ENCODE measurements at places on chromosomes 12 and 14.
A peak's percentile ranks its signal among the peaks of the same experiment; 100 is the strongest.

- DNase-seq, result no peak
Observed at GRCh38 chr14:54532111-54533012, 22.7 kb downstream of the CGRRF1 start.

- DNase-seq, result no peak
Observed at GRCh38 chr14:31414190-31414833, 6.0 kb downstream of the HEATR5A start.

GRCh38 chr14:21419528-21419927 is 35.7 kb upstream of the SUPT16H start:
- DNase-seq, result no peak

- peak; percentile 58 for DNase-seq
Observed at GRCh38 chr12:95117178-95117599, 43.8 kb upstream of the NR2C1 start.

DNA sequence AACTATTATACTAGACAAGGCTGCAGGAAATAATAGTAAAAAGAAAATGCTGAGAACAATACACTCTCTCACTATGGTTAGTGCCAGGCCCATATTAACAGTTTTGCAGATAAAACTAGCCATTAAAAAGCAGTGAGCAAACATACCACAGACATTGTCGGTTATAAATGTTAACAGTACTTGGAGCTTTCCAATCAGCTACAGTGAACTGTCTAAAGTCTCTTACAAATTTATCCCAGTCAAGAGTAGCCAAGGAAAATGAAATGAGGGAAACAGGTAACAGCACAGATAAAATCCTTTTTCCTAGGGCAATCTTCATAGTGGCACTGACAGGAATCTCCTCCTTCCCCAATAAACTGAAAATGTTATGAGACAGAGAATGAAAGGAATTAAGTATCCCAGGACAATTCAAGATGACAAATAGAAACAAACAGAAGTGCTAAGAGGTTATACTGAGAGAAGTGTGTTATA is 30.8 kb downstream of the PAWR start:
- DNase-seq, result no peak

DNA sequence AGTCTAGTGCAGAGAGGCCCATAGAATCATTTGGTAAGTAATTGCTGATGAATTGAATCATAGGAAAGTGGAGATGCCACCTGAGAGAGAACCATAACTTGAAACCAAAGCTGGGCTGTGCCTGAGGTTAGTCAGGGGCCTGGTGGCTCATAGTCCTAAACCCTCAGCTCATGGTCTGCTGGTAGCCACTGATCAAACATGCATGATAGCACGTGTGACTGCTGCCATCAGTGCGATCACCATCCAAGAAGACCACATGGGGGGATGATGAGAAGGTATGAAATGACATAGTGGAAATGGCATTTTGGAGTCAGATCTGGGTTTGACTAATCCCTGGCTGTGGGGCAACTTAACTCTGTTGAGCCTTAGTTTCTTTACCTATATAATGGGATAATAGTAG is 190.5 kb downstream of the CACNA1C start:
- no peak for DNase-seq

DNA sequence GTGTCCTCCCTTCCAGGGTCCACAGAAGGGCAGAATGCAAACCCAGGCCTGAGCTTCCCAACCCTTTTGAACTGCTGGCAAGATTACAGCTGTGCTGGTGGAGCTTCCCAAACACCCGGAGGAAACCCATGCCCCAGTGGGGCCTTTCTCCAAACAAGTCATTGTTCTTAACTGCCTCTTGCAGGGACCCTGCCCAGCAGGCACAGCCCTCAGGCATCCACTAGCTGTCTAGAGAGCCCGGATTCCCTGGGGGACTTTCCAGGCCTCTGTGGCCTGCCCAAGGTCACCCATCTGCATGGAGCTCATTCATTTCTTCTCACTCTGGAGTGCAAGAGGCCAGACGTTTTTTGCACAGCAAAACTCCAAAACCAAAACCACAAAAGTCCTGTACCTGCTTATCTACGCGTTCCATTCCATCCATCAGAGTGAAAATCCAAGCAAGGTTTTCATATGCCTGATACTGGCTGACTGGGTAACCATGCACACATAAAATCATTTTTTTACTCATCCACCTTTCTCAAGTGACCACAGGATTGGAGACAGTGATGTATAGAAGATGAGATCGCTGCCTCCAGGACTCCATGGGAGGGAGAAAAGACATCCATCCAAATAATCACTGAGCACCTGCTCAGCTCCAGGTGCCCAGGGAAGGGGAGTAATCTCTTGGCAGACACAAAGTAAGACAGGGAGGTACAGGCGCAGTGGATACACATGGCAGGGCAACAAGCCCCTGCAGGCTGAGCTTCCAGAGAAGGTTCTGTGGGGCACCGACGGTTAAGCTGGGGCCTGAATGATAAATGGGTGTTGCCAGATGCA is 17.2 kb upstream of the BDKRB2 start:
- no peak for DNase-seq

DNA sequence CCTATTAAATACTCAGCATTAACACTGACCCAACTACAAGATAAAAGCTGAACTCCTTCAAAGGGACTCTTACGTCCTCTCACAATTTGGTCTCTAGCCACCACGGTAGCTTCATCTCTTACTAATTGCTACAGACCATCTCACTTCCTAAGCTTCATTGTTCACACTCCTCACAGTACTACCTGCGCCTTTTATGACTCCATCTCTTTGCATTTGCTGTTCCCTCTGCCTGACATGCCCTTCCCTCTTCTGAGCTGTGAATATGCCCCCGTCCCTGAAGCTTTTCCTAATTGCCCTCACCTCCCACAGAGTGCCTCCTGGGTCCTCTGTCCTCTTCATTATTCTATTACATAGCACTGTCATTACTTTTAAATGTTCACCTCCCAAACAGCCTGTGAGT is 2.5 kb downstream of the EEA1 start:
- no peak for DNase-seq

- no peak for DNase-seq
Observed at GRCh38 chr12:66392266-66392915, 90.1 kb downstream of the HELB start.

GRCh38 chr14:100771121-100771800 is 44.6 kb downstream of the DLK1 start:
- DNase-seq, result no peak

- no peak for DNase-seq
Observed at GRCh38 chr12:130978785-130979184, 25.1 kb downstream of the ADGRD1 start.

DNA sequence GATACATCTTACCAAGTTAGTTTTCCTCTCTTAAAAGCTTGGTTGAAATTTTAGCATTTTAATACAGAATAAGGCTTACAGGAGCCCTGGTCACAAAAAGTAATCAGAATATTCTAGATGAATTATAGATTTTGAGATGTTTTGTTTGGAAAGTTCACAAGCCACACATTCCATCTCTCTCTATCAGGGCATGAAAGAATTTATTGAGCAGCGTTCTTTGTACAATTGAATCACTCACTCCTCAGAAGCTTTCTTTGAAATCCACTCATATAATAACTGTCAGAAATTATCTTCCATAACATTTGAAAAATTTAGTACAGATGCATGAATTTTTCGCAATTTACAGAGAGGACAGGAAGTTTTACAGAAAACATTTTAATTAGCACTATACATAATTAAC is 938.6 kb upstream of the MDGA2 start:
- DNase-seq, result no peak

GRCh38 chr14:71399057-71399487 is 491.8 kb downstream of the PCNX1 start:
- DNase-seq, result no peak
